HT-29 (cell line): ENCODE measurements at places on chromosomes 2 and 18.

GRCh38 chr2:9795071-9795470 is 48.2 kb upstream of the TAF1B start:
- no peak for DNase-seq

- no peak for DNase-seq
Observed at GRCh38 chr2:102717308-102718018, 44.4 kb upstream of the TMEM182 start.

DNA sequence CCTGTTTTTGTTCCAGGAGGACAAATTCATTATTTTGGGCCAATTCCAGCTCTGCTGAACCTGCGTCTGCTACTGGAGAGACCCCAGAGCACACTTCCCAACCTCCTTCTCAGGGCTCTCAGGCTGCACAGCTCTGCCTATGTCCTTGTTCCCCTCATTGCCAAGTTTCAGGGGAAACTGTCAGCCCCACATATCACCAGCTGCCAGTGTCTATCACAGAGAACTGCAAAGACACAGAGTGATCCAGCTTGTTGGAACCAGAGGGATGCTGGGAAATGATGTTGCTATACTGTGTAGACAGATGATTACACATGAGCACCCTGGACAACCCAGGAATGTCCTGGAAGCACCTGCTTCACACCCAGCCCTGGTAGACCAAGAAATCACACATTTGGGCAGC is 67.4 kb upstream of the TMEM247 start:
- DNase-seq, result no peak

GRCh38 chr2:182077448-182078142 is 91.9 kb downstream of the PPP1R1C start:
- DNase-seq, result peak; percentile 94

DNA sequence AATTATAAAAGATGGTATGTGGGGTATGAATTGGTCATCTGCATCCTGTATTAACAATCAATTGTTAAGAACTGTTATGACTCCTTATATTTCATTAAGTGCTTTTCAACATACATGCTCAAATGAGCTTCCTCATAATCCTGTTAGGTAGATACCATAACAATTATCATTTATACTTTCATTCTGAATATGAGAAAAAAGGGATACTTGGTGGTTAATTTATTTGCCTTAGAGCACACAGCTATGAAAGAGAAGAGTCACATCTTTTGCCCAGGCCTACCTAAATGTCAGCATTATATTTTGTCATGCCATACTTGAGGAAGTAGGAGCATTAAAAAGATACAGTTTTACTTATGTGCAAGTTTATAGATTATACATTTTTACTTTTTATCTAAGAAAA is 169.6 kb downstream of the TCF4 start:
- DNase-seq, result no peak

- DNase-seq, result peak; percentile 25
Observed at GRCh38 chr2:113858764-113859163, 31.1 kb upstream of the ACTR3 start.

DNA sequence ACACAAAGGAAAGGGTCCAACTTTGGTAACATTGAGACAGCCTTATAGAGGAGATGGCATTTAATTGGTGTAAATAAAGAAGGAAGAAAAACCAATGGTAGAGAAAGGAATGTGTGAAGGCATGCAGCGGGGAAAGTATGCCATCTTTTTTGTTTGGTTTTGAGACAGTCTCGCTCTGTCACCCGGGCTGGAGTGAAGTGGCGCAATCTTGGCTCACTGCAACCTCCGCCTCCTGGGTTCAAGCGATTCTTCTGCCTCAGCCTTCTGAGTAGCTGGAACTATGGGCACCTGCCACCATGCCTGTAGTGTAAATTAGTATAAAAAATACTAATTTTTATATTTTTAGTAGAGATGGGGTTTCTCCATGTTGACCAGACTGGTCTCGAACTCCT is 6.4 kb downstream of the RIOK3 start:
- no peak for DNase-seq

- DNase-seq, result no peak
Observed at GRCh38 chr18:44837482-44838180, 156.9 kb downstream of the SETBP1 start.

DNA sequence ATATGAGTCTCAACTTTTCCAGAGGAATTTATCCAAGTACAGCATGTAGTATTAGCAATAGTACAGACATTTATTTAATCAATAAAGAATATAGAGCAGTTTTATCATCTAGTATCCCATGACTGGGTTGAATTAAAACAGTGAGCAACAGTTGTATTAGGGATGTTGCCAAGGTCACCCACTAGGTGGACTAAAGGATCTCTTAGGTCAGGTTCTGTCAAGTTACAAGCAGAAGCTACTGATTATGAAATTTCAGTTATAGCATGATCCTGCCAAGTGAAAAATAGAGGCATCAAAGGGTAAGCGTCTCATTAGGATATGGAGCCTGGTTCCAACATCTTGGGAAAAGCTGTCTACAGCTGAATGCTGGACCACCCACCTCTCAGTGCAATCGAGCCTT is 52.1 kb upstream of the LAPTM4A start:
- DNase-seq, result peak; percentile 78

DNA sequence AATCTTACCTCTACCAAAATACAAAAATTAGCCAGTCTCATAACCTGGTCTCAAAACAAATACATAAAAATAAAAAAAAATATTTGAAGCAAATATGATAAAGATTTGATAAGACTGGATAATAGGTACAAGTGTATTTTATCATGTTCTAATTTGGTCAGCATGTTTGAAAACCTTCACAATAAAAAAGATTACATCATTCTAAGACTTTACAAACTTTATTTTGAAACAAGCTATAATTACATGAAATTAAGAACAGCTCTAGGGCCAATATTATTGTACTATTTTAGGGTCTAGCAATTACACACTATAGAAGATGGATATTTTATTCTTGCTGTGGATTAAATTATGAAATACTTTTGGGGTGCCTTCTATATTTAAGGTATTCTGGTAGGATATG is 29.4 kb upstream of the MCM6 start:
- no peak for DNase-seq

- no peak for DNase-seq
Observed at GRCh38 chr2:46537046-46537445, 57.7 kb downstream of the TMEM247 start.

DNA sequence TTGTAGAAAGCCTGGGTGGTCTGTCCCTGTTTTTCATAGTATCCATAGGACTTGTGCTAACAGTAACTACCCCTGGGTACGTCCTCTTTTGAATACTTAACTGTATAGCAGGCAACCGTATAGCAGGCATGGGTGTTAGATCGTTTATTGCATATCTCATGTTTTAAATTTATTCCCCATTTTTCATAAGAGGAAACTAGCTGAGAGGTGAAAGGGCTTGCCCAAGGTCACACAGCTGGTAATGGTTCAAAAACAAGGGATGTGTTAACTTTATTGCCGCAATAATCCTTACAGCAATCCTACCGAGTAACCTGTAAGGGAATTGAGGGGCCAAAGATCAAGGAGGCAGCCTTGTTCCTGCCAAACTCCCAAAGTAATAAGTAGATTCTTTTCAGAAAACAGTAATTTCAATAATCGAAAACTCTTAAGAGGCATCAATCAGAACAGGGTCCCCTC is 990 bp upstream of the MGAT4A start:
- no peak for DNase-seq

GRCh38 chr2:170601489-170601888 is 113.6 kb upstream of the SP5 start:
- DNase-seq, result no peak

- DNase-seq, result no peak
Observed at GRCh38 chr2:231716666-231717280, 8.4 kb downstream of the PTMA start.

- no peak for DNase-seq
Observed at GRCh38 chr18:43863180-43863579, 585.9 kb upstream of the SYT4 start.

- no peak for DNase-seq
Observed at GRCh38 chr2:156538083-156538504, 101.9 kb downstream of the GPD2 start.

GRCh38 chr2:156448766-156449165 is 12.6 kb downstream of the GPD2 start:
- DNase-seq, result no peak

DNA sequence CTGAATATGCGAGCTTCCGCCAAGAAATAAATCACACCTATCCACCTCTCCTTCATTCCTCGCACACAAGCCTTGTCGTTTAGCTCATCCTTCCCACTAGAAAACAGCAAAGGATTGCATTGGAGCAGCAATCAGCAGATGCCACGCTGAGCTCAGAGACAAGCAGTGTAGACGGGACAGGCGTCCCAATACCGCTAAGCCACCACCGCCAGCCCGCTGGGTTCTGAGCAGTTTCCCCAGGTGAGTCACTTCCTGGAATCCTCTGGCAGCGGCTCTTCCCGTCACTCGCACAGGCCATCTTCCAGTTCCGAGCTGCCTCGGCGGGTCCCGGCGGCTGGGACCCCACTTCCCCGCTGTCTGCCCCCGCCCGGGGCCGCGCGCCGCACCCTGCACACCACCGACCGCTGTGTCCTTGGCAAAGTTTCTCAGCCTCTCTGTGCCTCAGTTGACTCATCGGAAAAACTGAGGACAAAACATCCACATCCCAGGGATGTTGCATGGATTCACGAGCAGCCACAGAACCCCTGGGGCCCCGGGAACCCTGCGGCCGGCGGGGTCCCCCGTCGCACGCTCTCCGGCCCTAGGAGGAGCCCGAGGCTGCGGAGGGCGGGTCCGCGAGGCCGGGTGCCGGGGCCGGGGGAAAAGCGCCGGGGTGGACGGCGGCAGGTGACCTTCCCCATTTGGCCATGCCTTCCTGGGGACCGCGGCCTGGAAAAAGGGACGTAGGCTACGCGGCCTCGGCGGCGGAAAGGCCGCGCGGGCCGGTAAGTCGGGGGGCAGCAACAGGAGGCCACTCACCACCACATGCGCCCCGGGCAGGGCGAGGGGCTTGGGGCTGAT is 573 bp downstream of the KDSR start:
- DNase-seq, result peak; percentile 68

DNA sequence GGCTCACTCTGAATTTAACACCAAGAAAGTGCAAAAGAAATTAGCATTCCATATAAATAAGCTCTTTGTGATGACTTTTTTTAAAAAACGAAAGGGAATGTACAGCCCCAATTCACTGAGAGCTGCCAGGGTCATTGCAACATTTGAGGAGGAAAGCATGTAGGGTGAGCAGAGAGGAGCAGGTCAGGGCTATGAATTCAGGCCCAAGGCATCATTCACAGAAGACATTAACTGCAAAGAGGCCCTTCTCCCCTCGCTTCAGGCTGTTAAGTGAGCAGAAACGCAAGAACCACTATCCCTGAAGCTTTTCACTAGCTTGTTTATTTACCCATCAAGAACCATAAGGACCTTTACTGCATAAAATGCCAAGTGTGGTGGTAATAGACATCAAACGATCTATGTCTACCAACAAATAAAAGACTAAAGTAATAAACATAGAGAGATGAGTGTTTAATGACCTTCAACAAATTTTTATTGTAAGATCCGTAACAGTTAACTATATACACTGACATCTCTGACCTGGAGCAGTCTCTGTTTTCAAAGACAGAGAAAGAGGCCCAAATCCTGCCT is 333.1 kb upstream of the HNRNPA3 start:
- DNase-seq, result no peak

GRCh38 chr2:128753800-128754199 is 435.1 kb upstream of the HS6ST1 start:
- no peak for DNase-seq
